ENCODE measurements at places on chromosomes 3 and 15.

DNA sequence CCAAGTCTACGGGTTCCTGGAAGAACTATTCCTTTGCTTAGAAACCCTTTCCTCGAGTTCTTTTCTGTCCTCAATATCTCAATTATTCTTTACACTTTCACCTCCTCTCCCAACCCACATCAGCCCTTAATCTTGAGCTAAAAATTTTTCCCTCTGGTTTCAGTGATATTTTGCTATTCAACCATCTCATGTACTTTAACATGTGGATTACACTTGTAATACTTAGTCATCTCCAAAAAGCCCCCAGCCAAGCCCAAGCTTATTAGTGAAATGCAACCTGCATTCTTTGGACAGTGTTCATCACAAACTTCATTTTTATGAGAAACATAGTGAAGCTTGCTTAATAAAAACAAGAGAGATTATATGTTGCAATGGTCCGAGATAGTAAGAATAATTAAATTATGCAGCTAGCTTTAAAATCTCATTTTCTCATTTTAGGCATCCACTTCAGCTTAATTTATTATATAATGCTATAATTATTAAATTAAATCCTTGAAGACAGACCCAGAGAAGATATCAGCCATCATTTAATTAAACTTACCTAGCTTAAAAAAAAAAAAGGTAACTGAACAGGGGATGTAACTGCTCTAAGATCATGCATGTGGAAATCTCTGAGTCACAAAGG is 534.5 kb upstream of the TBL1XR1 start:
- no peak for DNase-seq

DNA sequence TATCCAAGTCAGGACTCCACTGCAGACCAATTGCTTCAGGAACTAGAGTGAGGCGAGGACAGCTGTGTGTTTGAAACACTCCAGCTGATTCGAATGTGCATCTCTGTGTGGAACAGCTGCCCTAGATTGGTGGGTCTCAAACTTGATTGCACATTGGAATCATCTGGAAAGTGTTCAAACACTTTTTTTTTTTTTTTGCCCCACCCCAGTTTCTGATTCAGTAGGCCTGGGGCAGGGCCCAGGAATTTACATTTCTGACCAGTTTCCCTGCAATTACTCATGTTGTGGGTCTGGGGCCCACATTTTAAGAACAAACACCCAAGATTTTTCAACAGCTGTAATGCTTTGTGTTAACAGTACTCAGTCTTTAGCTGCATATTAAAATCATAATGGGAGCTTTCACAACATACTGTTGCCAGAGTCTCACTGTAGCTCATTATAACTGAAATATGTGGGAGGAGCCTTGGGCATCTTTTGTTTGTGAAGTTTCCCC is 156.6 kb downstream of the NR1D2 start:
- DNase-seq, result no peak

DNA sequence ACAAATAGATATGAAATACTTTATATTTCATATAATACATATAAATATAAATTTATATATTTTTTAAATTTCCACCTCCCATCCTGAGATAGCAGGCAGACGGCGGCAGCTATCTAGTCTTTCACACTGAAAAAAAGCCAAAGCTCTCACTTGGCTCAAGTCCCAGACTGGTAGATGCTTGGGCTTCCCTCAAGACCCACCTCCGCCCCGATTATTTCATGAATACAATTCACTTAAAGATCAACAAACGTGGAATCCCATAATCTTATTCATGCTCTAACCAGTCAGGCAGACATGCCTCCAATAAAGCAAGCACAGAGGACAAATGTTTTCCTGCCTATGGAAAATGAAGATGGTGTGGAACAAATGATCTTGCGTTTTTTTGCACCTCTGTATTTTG is 275.9 kb upstream of the NR2F2 start:
- DNase-seq, result no peak

DNA sequence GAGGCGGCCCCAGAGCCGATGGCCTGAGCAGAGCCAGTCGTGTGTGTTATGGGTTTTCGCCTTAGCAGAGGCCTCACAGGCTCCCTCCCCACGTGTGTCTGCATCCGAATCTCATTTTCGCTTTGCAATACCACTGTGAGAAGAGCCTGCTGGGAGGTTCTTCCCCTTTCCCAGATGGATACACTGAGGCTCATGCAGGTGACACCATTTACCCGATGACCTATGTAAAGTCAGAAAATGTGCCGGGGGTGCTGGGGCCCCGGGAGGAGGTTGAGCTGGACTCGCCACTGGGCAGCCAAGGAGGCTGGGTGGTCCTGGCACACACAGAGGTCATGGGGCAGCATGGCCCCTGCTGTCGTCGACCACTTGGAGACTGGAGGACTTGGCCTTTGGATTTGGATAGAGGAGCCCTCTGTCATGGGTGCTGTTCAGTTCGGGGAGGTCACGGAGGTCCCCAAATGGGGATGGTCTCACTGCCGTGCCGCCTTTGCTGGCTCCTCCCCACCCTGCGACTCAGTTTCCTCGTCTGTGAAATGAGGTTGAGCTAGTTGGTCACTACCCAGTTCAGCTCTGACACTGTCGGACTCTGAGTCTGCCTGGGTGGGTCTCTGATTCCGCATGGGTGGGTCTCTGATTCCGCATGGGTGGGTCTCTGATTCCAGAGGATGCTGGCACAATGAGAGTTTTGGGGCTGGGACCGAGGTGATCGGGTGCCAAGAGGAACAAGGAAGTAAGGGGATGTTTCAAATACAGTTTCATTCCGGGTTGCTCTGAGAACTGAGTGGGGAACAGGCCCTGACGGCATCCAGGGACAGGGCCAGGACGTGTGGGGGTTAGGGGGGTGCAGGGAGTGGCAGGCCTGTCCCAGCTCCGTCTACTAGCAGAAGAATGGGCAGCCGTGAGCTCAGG is 23.2 kb upstream of the MUC4 start:
- DNase-seq, result no peak

- no peak for DNase-seq
Measured at GRCh38 chr3:45606991-45607712, 12.6 kb downstream of the LIMD1 start.

DNA sequence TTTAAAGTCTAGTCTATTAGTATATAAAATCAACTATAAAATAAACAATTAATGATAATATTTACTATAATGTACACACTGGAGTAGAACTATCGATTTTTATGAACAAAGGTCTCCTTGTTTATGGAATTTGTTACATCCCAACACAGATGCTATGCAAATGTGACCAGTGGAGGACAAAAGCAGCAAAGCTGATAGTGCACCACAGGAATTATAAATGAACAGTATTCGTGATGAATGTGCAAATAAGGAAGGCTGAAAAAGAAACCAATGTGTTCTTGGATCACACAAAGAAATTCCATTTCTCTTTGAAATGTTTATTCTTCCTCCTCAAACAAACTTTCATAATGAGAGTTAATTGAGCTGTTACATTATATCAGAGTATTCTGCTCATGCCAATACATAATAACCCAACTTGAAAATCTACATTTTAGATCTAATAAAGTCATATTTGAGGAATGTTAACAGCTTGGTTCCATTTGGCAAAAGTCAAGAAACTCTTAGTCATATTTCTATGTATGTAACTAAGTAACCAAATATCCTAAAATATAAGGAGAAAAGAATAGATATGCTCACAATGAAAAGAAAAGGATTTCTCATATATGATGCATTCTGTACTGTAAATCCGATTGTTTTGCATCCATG is 79.3 kb downstream of the NEK10 start:
- no peak for DNase-seq

DNA sequence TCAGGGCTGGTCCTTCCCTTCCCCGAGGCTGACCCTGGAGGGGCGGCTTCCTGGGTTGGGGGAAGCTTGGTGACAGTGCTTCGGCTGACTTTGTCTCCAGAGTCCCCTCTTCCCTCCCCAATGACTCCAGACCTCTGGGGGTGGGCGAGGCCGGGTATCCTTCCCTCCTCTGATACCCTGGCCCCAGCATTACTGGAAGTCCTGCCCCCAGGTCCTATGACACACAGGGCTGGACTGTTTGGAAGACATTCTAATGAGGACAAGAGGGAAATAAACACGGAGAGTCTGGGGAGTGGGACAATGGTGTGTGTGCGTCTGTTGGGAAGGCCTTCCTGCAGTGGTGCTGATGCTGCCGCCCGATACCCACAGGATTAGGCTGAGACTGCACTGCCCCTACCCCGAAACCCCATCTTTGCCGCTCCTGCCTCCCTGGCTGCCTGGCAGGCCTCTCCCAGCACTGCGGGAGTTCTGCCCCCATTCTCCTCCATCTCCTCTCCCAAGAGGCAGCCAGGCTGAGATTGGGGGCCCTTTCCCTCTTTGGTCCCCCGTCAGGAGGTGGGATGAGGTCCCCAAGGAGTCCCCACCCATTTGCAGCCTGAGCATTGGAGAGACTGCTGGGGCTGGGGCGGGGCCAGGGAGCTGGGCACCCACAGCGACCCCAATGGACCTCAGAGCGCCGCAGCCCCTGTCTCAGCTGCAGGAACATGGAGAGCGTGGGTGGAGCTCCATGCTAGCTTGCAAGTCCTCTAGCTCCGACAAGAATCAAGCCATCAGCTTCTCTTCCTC is 29.7 kb upstream of the FBLN2 start:
- no peak for DNase-seq

DNA sequence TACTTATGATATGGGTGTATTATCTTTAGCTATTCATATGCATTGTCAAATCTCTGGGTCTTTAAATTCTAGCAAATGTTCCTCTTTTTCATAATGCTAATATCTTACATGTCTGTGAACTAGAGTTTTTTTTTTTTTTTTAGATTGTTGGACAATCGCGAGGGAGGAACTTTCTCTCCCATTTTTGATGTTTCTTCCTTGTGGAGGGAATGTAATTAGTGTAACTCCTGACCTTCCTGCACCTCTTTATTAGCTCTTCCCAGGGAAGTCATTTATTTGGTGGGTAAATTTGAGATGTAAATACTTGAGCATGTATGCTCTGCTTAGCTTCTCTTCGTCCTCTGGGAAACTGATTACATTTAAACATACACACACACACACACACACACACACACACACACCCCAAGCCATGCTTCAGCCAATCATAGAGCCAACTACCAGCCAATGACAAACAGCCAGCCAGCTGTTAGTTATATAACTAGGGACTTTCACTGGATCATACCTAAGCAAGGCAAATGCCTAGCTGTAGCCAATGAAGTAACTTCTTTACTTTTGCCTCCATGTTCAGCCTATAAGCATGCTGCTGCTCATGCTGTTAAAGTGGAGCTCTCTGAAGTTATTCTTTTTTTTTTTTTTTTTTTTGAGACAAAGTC is 8.3 kb upstream of the USP8 start:
- no peak for DNase-seq

DNA sequence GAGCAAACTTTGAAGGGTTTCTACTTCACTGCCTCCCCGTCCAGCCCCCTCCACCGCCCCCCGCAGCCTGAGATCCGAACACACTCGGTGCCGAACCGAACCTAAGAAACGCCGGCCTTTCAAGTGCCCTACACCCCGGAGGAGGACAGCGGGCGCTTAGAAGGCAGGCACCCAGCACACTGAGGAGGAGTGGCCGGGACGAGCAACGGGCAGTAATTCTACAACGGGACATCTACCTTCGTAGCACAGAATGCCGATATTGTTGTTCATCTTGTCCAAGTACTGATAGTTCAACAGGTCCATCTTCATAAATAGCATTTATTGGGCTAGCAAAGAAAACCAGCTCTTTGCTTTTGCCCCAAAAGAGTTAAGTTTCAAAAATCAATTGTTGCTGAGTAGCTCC is 513 bp downstream of the VGLL4 start:
- no peak for DNase-seq

- DNase-seq, result no peak
Measured at GRCh38 chr3:46162975-46163555, 45.0 kb downstream of the CCR1 start.

DNA sequence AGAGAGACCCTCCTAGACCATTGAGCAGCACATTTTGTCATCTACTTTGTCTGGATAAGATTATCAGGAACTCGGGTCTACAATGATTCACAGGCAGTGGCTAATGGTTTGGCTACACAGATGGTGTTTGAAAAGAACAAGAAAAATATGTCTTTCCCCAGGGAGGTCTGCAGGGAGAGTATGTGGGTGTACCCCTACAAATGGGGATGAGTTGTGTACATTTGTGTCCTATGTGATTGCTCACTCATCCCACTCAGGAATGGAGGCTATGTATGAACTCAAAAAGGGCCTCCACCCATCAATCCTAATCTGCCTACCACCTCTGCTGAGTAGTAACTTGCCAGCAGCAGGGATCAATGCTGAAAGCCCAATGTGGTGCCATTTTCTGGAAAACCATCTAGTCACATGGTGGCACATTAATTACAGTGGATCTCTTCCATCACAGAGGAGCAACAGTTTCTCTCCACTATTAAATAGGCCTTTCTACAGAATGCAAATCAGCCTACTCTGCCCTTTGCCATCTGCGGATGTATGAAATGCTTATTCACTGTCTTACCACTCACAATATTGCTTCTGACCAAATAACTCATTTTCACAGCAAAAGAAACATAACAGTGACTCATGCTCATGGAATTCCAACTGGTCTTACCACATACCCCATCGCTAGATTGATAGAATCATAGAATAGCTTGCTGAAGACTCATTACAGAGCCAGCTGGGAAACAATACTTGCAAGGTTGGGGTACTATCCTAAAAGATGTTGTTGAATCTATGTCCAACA is 48.3 kb upstream of the TRIM42 start:
- DNase-seq, result no peak

DNA sequence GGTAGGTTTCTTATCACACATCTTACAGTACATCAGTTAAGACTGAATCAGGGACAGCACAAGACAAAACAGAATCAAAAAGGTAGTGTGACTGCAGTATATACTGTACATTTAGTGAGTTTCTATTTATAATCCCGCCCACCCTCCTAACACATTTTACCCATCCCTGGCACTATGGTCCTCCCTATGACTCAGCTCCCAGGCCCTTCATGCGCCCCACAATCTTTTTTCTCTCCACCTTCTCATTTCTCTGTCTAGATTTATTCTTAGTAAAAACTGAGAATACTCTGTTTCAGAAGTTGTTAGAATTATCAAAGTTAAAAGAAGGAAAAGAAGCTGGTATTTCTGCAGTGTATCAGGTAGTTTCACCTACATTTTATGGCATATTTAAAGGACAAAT is 427.3 kb downstream of the CNTN4 start:
- no peak for DNase-seq

- DNase-seq, result no peak
Measured at GRCh38 chr15:61746589-61746988, 313.7 kb downstream of the VPS13C start.

DNA sequence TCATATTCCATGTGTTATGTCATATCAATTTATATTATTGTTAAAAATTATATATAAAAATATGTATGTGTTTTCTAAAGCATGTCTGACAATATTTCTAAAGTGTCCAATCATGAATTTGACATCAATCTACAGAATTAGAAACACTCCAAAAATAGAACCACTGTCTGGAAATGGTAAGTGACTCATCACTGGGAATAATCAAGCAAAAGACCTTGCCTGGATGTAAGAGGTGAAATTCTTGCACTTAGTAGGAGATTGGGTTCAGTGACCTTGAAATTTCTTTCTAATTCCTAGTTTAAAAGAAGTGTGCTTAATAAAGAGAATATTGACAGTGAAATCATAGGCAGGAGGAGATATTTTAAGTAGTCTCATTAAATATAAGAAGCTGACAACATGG is 188.8 kb downstream of the ZNF385D start:
- no peak for DNase-seq
